ENCODE measurements at places on chromosomes 1 and 21.
A peak's percentile ranks its signal among the peaks of the same experiment; 100 is the strongest.

DNA sequence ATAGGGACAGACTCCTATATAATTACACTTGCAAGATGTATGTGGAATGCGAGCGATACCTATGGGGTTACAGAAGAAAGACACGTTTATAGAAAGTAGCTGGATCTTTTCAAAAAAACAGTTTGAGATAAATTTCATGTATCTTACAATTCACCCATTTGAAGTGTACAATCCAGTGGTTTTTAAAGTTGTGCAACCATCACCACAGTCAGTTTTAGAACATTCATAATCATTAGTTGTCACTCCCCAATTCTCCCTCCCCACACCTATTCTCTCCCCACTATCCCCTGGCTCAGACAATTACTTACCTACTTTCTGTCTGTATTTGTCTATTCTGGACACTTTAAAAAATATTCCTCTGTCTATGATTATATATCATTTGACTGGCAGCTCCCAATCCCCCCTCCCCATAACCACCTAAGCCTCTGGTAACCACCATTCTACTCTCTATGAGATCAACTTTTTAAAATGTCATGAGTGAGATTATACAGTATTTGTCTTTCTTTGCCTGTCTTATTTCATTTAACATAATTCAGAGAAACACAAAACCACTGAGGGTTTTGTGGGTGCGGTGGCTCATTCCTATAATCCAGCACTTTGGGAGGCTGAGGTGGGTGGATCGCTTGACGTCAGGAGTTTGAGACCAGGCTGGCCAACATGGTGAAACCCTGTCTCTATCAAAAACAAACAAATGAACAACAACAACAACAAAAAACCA is 39.1 kb downstream of the MRPS6 start:
- H3K4me1 ChIP-seq: peaks cover 53% of the 10 kb centered on the region
- H3K27ac ChIP-seq: no peak overlapping the region
- no peak overlapping the region for H3K4me3 ChIP-seq
- H3K36me3 ChIP-seq: peaks cover 2% of the 10 kb centered on the region
- DNase-seq: no peak
- no peaks in the 10 kb centered on the region for H3K27me3 ChIP-seq

- H3K27ac ChIP-seq: no peak overlapping the region
- DNase-seq: peak; percentile 68
- no peaks in the 10 kb centered on the region for H3K36me3 ChIP-seq
- H3K27me3 ChIP-seq: peaks cover 19% of the 10 kb centered on the region
- no peak overlapping the region for H3K4me3 ChIP-seq
Measured at GRCh38 chr1:33634806-33635205, 162.4 kb downstream of the ZSCAN20 start.

GRCh38 chr1:225545649-225546048 is 107.3 kb downstream of the ENAH start:
- no peak overlapping the region for H3K27ac ChIP-seq
- no peak for DNase-seq
- H3K27me3 ChIP-seq: peaks cover 23% of the 10 kb centered on the region
- H3K4me3 ChIP-seq: no peak overlapping the region
- no peaks in the 10 kb centered on the region for H3K4me1 ChIP-seq

DNA sequence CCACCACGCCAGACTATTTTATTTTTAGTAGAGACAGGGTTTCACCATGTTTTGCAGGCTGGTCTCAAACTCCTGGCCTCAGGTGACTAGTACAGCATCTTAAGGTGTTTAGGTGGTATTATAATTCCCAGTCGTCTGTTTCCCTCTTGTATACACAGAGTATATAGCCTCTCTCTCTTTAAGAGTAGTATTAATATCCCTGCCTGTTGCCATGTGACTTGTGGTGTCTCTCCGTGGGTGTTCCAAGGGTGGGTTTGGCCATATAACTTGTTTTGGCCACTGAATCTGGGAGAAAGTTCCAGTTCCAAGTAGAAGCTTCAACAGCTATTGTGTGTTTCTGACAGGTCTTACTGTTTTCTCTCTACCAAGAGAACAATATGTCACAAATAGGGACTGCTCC is 29.6 kb downstream of the EPS15 start:
- H3K36me3 ChIP-seq: peaks cover 8% of the 10 kb centered on the region
- no peak for DNase-seq
- H3K4me3 ChIP-seq: no peak overlapping the region
- H3K27me3 ChIP-seq: no peaks in the 10 kb centered on the region

GRCh38 chr21:36589352-36589971 is 109.5 kb upstream of the SIM2 start:
- peak; percentile 61 for DNase-seq
- H3K4me3 ChIP-seq: no peak overlapping the region
- no peaks in the 10 kb centered on the region for H3K36me3 ChIP-seq
- peaks cover 35% of the 10 kb centered on the region for H3K27me3 ChIP-seq
